ENCODE measurements at places on chromosomes 1 and 21.

GRCh38 chr1:42264511-42265190 lies 70.4 kb downstream of the FOXJ3 start:
- DNase-seq, result no peak

- DNase-seq, result no peak
Observed at GRCh38 chr1:58515794-58516401, 30.6 kb downstream of the OMA1 start.

GRCh38 chr1:228770779-228771223 lies 35.5 kb downstream of the RHOU start:
- no peak for DNase-seq

GRCh38 chr1:7013833-7014639 lies 228.8 kb downstream of the CAMTA1 start:
- no peak for DNase-seq

Data from T-helper 1 cell (primary cell).